DMS 273 treated with DMSO at 0.1 percent for 48 hours (cell line): ENCODE measurements at places on chromosomes 11 and 22.

DNA sequence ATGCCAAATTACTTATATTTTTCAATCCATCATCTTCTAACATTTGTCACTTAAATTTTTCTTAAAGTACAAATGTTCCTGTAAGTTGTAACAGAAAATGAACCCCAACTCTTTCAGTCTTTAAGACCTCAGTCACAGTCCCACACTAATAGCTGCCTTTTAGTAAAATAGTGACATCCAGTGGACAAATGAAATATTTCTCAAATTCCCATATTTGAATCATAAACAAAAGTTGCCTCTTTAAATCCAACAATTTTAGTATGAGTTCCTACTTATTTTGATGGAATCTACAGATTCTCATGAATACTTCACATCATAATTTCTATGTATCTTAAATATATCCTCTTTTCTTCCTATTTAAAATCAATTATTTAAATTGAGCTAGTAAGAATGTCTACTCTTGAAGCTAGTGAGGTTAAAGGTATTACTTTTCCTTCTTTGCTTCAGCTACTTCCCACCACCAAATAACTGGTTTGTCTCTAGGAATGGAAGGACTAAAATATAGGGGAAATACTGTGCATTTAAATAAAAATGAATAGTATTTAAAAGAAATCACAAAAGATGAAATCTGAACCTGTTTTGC, 9.2 kb downstream of the LIN7C start:
- no peak for DNase-seq

DNA sequence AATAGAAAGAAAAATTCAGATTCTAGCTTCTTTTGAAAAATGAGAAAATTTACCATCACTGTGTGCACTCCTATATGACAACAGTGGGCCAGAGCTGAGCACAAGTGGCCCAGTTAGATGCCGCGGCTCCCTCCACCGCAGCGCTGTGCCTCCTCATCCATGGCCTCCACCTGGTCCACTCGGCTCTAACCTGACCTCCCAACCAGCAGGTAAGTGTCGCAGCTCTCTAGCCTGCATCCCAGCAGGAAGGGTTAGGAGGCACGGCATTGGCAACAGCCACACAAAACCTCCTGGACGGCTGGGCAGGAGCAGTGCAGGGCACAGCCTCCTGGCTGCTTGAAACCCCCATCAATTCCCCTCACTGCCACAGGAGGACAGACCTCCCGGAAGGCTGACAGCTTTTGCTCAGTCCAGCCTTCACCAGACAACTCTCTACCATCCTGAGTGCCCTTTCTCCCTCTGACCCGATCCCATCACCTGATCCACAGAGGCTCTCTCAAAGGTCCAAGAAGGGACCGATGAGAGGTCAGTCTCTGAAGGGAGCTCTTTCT, 76.1 kb downstream of the RPL27A start:
- DNase-seq: no peak

DNA sequence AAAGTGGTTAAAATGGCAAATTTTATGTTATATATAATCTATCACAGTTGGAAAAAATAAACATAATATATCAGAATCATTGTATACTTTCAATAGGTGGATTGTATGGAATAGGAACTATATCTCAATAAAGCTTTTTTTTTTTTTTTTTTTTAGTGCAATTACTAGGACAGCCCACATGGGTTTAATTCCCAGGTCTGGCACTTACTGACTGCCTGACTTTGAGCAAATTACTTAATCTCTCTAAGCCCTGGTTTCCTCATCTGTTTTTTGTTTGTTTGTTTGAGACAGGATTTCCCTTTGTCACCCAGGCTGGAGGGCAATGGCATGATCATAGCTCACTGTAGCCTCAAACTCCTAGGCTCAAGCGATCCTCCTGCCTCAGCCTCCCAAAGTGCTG, 26.1 kb upstream of the BAIAP2L2 start:
- no peak for DNase-seq

GRCh38 chr22:45322873-45323525, 13.3 kb downstream of the FAM118A start:
- DNase-seq: no peak

- no peak for DNase-seq
Measured at GRCh38 chr11:91653079-91653754, 571.4 kb upstream of the FAT3 start.

DNA sequence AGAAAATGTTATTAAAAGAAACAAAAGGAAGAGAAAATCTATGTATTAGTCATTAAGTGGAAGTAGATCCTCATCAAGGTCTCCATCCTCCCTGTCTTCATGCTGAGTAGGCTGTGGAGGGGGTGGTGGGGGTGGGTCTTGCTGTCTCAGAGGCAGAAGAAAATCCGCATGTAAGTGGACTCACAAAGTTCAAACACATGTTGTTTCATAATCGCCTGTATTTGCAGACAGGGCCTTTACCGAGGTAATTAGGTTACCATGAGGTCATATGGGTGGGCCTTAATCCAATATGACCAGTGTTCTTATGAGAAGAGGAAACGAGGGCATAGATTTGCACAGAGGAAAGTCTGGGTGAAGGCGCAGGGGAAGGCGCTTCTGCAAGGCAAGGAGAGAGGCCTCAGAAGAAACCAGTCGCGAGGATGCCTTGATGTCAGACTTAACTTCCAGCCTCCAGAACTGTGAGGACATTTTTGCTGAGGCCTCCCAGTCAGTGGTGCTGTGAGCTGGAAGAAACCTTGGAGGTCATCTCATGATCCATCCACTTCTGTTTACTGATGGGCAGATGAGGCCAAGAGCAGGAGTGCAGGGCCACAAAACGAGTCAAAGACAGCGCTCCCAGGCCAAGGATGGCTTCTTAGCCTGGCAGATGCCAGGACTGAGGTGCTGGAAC, 49.3 kb upstream of the THY1 start:
- no peak for DNase-seq
